ENCODE measurements at places on chromosomes 6 and 20. TPM values are rescaled to one million over a fixed set of nuclear protein-coding genes. Genes with fewer than 3 reads are reported as not detected.

DNA sequence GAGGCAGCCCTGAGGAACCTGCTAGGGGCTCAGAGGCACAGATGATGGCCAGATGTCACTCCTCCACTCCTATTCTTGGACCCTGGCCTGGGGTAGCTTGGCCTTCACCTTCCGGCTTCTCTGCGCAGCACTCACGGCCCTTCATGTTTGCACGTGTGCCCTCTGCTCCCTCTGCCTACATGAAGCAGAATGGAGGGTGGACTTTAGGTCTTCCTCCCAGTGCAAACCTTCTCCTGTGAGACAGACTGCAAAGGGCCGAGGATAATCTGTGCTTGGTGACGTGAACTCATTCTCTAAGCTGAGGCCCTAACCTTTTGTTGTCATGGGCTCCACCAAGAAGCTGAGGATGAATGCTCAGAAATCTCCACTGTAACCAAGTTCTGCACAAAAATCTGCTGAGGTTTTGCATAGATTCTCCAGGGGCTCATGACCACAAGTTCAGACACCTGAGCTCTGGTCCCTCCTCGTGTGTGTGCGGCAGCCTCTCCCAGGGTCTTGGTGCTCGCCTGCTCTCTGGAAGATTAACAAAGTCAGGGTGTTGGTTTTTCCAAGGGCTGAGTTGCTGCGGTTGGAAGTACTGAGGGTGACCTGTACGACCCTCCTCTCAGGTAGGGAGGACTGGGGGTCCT is 25.5 kb upstream of the FOXO3 start:
- no peaks in the 10 kb centered on the region for H3K36me3 ChIP-seq
- H3K4me3 ChIP-seq = no peak overlapping the region
- peaks cover 2% of the 10 kb centered on the region for H3K27me3 ChIP-seq
- no peak overlapping the region for H3K27ac ChIP-seq
- no peak for DNase-seq

Gene SLA2
- 1.6 TPM for polyA plus RNA-seq

- H3K4me1 ChIP-seq = peaks cover 11% of the 10 kb centered on the region
- H3K27ac ChIP-seq = peak overlapping the region; percentile 90
- peaks cover 23% of the 10 kb centered on the region for H3K36me3 ChIP-seq
- H3K27me3 ChIP-seq = no peaks in the 10 kb centered on the region
- peak overlapping the region; percentile 88 for H3K4me3 ChIP-seq
These were observed 1.2 kb downstream of the ECI2 start for GRCh38 chr6:4133941-4134838.

GRCh38 chr20:36538026-36538722 is 3.1 kb upstream of the MYL9 start:
- no peaks in the 10 kb centered on the region for H3K36me3 ChIP-seq
- no peaks in the 10 kb centered on the region for H3K27me3 ChIP-seq
- H3K4me1 ChIP-seq = peaks cover 7% of the 10 kb centered on the region
- no peak overlapping the region for H3K27ac ChIP-seq
- H3K4me3 ChIP-seq = no peak overlapping the region
- no peak for DNase-seq

Gene UNC93A
- polyA plus RNA-seq = 36.4 TPM

DNA sequence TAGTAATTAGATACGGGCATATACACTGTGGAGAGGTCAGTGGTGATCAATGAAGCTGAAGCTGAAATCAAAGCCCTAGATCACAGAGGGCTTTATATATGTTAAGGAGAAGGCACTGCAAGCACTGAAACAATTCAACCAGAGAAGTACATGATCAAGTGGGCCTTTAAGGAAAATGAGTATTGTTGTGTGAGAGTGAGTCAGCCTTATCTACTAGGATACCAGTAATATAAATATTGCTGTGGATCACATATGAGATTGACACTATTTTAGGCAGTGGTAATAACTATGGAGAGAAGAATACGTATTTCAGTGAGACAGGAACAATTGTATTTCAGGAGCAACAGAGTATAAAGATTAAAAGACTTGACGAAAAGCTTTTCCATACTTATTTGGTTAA is 1172.2 kb upstream of the GJE1 start:
- no peaks in the 10 kb centered on the region for H3K36me3 ChIP-seq
- no peaks in the 10 kb centered on the region for H3K27me3 ChIP-seq
- H3K4me3 ChIP-seq = no peak overlapping the region
- H3K27ac ChIP-seq = no peak overlapping the region
- DNase-seq = no peak

GRCh38 chr6:40930045-40930444 is 109.0 kb downstream of the UNC5CL start:
- no peaks in the 10 kb centered on the region for H3K27me3 ChIP-seq
- peaks cover 19% of the 10 kb centered on the region for H3K4me1 ChIP-seq
- H3K36me3 ChIP-seq = no peaks in the 10 kb centered on the region
- no peak overlapping the region for H3K4me3 ChIP-seq
- DNase-seq = no peak

Gene C20orf202
- 4.7 TPM for polyA plus RNA-seq

- no peak for DNase-seq
- H3K27ac ChIP-seq = no peak overlapping the region
- no peak overlapping the region for H3K4me3 ChIP-seq
- no peaks in the 10 kb centered on the region for H3K36me3 ChIP-seq
- peaks cover 8% of the 10 kb centered on the region for H3K4me1 ChIP-seq
- H3K27me3 ChIP-seq = no peaks in the 10 kb centered on the region
These were observed 38.3 kb downstream of the PDRG1 start for GRCh38 chr20:31913431-31914157.

DNA sequence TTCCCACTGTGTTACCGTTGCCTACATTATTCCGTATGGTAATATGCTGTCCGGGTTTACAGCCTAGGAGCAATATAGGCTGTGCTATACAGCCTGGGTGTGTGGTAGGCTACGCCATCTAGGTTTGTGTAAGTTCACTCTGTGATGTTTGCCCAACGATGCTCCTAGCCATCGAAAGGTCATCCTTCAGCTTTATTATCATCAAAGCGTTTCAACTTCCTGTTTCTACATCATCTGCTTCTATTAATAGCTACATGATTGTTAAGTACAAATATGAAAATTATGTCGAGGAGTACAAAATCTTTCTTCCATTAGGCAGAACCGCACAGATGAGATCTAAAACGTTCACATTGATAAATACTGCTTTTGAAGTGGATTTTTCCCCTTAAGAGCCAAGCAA is 69.9 kb downstream of the PPP1R14C start:
- H3K27ac ChIP-seq = no peak overlapping the region
- no peaks in the 10 kb centered on the region for H3K27me3 ChIP-seq
- no peak for DNase-seq
- H3K36me3 ChIP-seq = no peaks in the 10 kb centered on the region
- H3K4me3 ChIP-seq = no peak overlapping the region
- H3K4me1 ChIP-seq = no peaks in the 10 kb centered on the region

DNA sequence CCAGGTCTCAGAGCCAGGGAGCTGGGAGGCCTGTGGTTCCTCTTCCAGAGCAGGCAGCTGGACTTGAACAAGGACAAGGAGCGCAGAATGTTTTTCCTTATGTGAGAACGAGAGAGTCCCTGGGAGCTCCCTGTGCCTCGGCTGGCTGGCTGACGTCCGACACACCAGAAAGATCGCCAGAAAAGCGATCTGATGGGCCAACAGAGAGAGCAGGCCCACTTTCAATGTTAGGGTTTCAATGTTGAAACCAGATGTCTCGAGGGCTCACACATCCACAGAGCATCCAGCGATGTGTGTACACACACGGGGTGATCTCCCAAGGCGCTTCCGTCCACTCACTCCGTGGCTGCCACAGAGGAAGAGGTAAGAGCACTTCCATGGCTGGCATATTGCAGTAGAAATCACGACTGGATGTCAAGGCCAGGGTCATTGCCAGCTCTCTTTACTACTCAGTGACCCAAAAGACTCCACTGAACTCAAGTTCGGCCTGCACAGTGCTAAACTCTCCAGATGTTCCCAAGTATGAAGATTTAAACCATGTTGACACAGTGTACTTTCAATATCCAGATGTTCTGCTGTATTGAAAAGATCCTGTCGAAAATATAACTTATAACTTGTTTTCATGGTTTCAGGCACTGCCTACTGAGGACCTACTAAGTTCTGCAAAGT is 70.8 kb upstream of the FOXC1 start:
- DNase-seq = no peak
- H3K4me3 ChIP-seq = no peak overlapping the region
- H3K27me3 ChIP-seq = no peaks in the 10 kb centered on the region
- no peaks in the 10 kb centered on the region for H3K36me3 ChIP-seq

DNA sequence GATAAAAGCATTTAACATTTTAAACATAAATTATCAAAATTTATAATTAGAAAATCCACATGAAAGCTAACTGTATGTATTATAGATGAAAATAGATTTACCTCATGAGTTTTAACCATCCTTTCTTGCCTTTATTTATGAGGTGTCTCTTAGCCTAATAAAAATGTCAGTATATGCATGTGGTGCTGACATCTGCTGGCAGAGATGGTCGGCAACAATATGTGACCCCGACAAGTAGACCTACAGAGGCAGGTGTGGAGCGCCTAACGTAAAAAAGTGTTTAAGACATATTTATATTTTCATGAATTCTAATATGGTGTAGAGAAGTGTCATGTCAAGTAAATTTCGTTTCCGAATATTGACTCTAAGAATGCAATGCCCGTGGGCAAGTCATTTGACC is 149.0 kb upstream of the FUT9 start:
- H3K27ac ChIP-seq = no peak overlapping the region
- no peak overlapping the region for H3K4me3 ChIP-seq
- H3K36me3 ChIP-seq = no peaks in the 10 kb centered on the region
- H3K27me3 ChIP-seq = no peaks in the 10 kb centered on the region

Gene C2
- polyA plus RNA-seq = 9.3 TPM

DNA sequence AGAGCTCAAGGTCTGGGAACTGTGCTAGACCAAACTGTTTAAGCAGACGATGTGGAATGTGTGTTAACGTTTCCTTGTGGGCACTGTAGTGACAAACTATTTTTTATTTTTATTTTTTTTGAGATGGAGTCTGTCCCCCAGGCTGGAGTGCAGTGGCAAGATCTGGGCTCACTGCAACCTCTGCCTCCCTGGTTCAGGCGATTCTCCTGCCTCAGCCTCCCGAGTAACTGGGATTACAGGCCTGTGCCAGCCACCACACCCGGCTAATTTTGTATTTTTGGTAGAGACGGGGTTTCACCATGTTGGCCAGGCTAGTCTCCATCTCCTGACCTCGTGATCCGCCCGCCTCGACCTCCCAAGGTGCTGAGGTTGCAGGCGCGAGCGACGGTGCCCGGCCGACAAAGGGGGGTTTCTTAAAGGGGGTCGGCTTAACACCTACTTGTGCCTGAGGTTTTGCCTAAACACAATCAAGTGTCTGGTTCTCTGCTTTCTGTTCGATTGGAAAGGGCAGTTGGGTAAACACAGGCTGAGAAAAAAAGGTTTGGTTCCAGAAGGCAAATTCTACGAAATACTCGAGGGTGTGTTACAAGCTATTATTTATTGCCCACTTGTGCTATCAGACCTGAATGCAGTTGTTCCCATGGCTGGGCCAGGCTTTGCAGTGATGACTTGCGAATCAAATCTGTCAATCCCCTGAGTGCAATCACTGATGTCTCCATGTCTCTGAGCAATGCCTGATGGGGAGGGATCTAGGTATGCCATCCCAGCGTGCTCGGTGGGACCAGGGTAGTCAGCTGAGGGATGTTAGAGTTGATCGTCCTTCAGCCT is 1.3 kb downstream of the NOP56 start:
- H3K4me1 ChIP-seq = peaks cover 13% of the 10 kb centered on the region
- DNase-seq = no peak
- H3K27ac ChIP-seq = no peak overlapping the region
- H3K4me3 ChIP-seq = peak overlapping the region; percentile 88

GRCh38 chr6:13294499-13295069 is 33.8 kb downstream of the TBC1D7 start:
- no peak for DNase-seq
- peaks cover 54% of the 10 kb centered on the region for H3K36me3 ChIP-seq
- H3K4me1 ChIP-seq = peaks cover 9% of the 10 kb centered on the region
- H3K4me3 ChIP-seq = no peak overlapping the region
